Activated CD8-positive, alpha-beta memory T cell treated with anti-CD3 and anti-CD28 coated beads, Interleukin-2, amount 50 U/mL, for 4 hours (primary cell): ENCODE measurements at places on chromosomes 6 and 20.

- no peak for DNase-seq
Observed at GRCh38 chr6:6916598-6916997, 191.2 kb upstream of the RREB1 start.

DNA sequence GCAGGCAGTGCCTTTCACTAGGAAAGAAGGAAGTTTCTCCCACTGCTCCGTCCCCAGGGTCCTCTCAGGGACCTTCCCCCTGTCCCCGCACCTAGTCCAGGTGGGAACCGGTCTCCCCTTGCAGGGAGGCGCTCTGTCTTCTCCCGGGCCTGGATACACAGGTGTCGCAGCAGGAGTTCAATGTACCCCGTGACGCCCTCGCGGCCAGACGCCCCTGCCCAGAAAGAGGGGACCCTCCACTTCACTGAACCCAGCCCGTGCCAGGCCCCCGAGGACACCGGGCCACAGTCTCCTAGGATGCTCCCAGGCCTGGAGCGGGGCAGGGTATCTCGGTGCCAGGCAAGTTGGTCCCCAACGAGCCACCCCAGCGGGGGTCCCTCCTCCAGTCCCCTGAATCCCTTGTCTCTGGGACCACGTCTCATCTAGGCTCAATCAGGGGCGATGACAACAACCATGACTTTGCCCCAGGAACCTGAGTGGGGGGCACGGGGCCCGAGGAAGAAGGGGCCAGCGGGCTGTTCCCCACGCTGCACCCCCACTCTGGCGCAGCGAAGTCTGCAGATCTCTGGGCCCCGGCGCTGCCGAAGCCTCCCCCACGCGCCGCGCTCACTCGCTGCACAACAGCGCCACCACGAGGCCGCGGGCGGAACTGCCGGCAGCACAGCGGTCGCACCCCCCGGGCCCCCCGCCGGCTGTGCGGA, 103.0 kb downstream of the EDN3 start:
- peak; percentile 80 for DNase-seq

DNA sequence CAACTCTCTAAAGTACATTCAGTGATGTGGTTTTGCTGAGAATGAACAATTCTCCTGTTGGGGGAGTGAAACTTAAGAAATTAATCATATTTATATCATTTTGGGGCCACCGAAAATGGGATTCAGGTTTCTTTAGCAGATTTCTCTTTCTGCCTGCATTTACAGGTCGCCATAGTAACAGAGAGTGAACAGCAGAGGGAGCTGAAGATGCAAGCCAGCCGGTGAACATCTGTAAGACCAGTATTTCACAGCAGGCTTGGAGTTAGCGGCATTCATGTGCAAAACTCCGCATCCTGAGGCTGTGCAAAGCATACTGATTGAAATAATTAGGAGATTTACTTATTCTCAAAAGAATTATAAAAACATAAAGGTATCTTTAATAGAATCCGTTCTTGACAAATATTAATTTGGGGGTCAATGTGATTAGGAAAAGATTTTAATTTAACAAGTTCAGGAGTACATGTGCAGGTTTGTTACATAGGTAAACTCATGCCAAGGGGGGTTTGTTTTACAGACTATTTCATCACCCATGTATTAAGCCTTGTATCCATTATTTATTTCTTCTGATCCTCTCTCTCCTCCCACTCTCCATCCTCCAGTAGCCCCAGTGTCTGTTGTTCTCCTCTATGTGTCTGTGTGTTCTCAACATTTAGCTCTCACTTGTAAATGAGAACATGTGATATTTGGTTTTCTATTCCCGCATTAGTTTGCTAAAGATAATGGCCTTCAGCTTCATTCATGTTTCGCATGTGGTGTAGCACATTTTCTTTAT, 17.8 kb upstream of the HSF2 start:
- DNase-seq, result peak; percentile 53

DNA sequence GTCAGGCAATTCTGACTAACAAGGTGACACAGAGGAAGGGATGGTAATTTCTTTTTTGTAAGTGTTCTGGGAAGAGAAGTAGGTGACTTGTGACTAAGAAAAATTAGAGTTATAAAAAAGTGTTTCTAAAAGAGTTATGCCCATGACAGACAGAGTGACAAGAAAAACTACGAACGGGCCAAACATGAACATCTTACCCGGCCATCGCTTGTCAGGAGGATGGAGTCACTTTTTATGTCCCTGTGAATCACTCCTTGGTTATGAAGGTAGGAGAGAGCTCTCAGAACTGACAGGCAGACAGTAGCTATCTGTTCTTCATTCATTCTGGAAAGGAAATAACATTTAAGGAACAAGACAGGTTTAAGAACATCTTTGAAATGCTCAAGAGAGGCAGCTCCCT, 43.0 kb downstream of the LAMP5 start:
- DNase-seq, result no peak

GRCh38 chr6:136033416-136033815, 181.9 kb downstream of the PDE7B start:
- no peak for DNase-seq

GRCh38 chr6:24453921-24454320, 35.5 kb downstream of the GPLD1 start:
- DNase-seq, result no peak

DNA sequence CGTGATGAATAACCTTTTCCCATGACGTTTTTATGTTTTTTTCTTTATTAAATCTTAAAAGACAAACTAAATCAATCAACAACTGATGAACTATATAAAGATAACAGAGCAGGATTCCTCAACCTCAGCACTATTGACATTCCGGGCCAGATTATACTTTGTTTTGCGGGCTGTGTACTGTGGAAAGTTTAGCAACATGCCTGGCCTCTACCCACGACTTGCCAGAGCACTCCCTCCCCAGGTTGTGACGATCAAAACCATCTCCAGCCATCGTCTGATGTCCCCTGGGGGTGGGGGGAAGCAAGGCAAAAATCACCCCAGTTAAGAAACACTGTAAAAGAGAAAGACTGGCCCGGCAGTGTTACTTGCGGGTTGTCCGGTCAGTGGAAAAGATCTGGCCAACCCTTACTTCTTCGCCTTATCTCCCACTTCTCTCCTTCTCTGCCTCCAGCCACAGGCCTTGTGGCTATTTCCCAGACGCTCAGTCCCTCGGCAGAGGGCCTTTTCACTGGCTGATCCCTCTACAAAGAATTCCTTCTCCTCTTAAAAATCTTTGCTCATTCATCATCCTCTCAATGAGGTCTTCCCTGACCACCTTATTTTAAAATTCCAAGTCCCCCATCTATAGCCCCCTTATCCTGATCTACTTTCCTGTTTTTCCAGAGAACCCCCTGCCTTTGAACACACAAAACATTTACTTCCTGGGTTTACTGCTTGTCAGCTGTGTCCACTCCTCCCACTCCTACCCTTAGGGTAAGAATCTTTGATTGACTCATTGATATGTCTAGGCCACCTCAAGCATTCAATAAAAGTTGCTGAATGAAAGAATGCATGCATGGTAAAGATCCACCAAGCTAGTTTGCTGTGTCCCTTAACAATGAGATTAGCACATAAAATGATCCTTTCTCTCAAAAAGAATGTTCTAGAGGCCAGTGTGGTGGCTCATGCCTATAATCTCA, 14.7 kb upstream of the RAB22A start:
- DNase-seq, result no peak

GRCh38 chr20:9660236-9660868, 146.0 kb downstream of the LAMP5 start:
- no peak for DNase-seq

GRCh38 chr6:751765-752164, 58.8 kb upstream of the EXOC2 start:
- no peak for DNase-seq

DNA sequence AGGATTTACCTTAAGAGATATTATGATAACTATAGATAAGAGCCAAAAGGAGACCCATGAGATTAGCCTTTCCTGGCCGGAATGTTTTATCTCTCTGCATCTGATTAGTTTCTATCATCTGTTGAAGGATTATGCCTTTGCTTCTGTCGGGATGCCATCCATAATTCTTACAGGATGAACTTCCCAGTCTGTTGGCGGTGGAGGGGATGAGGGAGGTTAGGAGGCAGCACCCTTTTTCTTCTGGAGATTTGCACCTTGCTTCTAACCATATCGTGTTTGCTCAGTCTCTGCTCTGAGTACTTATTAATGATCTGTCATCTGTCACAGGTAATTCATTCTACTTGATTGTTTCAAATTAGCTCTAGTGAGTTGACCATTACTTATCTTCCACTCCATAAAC, 292.1 kb downstream of the KHDC1L start:
- DNase-seq, result no peak

GRCh38 chr6:124995645-124996325, 33.5 kb downstream of the RNF217 start:
- DNase-seq, result no peak

GRCh38 chr6:101662111-101662897, 268.8 kb downstream of the GRIK2 start:
- DNase-seq, result no peak

DNA sequence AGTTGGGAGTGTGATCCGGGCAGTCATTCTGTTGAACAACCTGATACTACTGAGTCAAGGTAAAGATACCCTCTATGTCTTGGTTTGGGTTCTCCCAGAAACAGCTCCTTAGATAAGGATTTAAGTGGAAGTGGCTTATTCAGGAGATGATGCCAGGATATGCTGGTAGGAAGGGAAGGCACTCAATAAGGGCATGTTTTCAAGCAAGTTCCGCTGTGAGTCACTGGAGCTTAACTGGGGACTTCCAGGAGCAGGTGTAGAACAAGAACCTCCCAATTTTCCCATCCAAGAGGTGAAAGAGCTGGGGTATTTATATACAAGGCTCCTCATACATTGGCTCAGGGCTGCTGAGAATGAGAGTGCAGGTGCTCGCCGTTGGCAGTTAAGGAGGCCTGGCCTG, 218.6 kb downstream of the AKAP7 start:
- no peak for DNase-seq

DNA sequence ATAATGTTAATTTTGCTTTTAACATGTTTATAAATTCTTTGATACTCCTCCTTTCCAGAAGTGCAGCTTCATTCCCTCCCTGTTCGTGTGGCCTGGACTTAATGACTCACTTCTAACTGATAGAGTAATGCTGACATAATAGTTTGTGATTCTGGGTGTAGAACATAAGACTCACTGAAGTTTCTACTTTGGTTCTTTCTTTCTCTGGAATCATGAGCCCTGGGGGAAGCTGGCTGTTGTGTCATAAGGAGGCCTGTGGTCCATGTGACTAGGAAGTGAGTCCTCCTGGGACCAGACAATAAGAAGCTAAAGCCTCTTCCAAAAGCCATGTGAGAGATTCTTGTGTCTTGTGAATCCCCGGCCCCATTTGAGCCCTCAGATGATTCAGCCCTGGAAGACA, 30.5 kb upstream of the HLA-G start:
- DNase-seq, result no peak

GRCh38 chr20:32574296-32575226, 10.6 kb downstream of the NOL4L start:
- DNase-seq, result peak; percentile 29

- no peak for DNase-seq
Observed at GRCh38 chr20:58585753-58586540, 65.1 kb upstream of the STX16 start.

- DNase-seq, result no peak
Observed at GRCh38 chr6:54142889-54143519, 31.8 kb downstream of the MLIP start.

DNA sequence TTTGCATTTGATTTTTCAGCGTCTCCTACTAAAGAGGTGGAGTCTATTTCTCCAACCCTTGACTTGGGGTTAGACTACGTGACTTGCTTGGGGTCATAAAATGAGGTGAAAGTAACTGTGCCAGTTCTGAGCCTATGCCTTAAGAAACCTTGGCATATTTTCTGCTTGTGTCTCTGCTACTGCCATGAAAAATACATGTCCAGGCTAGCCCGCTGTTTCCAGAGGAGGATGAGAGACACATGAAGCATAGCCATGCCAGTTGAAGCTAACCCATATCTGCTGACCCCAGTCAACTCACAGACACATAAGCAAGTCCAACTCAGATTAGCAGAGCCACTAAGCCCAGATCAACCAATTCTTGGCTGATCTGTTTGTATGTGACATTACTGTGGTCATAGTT, 38.7 kb downstream of the SCP2D1 start:
- no peak for DNase-seq

DNA sequence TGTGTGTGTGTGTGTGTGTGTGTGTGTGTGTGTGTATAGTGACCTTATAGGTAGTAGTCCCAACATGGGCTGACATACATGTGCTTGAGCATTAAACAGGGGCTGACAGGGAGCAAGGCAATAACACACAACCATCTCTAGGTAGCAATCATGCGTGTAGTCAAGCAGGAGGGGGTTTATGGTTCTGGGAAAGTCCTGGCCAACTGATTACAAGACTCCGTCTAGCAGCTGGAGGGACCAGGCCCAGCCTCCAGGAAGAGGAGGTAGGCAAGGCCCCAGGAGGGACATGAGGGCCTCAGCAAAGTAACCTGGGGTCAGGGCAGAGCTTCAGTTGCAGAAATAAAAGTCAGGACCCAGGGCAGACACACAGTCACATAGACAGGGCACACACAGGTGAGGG, 60.6 kb upstream of the E2F3 start:
- DNase-seq, result no peak

DNA sequence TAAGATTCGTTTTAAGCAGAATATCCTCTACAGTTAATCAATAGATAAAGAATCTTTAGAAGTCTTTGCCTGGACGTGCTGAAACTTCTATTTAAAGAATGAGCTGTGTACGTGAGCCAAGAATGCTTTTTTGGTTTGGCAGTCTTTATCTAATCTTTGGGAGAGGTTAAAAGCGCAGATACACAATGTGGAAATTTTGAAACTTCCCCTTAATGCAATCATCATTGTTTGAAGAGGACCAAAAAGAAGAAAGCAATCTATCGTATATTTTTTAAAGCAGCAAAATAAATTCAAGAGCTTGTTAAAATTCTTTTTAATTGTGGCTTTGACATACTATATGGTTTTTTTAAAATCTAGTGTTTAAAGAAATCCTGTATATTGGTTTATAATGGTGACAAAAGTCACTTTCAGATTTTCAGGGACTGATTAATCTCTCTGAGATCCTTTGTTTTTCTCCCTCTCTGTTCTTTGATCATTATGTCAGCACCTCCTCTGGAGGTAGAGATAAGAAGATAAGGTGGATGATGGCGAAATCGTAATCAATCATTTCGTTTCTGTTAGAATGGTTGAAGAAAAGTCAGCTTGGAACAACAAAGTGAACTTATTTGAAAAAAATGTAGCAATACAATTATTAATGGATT, 92.1 kb upstream of the FAM184A start:
- DNase-seq, result no peak

GRCh38 chr20:103456-103855, 16.0 kb downstream of the DEFB125 start:
- DNase-seq, result no peak

DNA sequence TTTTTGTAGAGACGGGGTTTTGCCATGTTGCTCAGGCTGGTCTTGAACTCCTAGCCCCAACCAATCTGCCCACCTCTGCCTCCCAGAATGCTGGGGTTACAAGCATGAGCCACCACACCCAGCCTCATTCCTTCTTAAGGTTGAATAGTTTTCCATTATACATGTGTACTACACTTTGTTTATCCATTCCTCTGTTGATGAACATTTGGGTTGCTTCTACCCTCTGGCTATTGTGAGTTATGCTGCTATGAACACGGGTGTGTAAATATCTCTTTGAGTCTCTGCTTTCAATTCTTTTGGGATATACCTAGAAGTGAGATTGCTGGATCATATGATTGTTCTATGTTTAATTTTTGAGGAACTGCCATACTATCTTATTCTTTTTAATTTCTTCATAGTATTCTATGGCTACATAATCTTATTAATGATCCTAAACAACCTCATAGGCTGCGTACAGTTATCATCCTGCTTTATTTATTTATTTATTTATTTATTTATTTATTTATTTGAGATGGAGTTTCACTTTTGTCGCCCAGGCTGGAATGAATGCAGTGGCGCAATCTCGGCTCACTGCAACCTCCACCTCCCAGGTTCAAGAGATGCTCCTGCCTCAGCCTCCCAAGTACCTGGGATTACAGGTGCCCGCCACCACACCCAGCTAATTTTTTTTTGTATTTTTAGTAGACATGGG, 49.2 kb upstream of the TLDC2 start:
- DNase-seq, result no peak
